Left lobe of liver (tissue), 2 donors: ENCODE measurements at places on chromosomes 6 and 20. TPM values are rescaled to one million over a fixed set of nuclear protein-coding genes. Genes with fewer than 3 reads are reported as not detected.
A peak's percentile ranks its signal among the peaks of the same experiment; 100 is the strongest.

The DEFB124 gene
- not detected for total RNA-seq

DNA sequence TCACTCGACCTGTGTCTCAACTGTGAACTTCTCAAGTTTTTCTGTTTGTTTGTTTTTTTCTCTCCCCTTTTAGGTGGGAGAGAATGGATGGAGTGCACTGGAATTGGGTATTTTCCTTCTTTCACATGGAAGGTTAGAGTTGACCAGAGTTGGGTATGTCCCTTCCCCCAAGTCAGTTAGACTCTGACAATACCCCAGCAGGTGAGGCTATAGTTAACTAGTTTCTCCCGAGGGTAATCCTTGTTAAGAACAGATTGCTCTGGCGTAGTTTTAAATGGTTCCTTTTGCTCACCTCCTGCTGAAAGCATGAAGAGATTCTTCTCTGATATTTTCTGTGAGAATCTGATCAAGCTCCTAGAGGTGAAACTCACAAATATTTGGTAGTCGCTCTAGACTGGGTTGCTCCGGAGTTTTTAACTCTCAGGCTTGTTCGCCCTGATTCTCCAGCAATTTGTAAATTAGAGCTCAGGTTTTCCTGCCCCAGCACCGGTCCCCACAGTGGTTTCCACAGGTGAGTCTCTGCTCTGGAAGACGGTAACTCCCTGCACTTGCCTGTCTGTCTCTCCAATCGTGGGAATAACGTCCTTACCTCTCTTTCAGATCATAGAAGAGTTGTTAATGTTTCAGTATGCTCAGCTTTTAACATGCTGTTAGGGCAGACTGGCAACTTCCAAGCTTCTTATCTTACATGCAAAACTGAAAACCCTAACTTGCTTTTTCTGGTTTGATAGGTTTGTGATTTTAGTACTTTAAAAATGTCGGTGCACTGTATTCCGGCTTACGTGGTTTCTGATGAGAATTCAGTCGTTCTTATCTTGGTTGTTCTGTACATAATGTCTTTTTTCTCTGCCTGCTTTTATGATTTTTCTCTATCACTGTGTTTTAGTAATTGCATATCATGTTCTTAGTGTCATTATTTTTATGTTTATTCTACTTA is 111.2 kb upstream of the HIVEP1 start:
- no peak for DNase-seq

The BIRC7 gene
- total RNA-seq: not detected

- no peak for DNase-seq
Observed at GRCh38 chr6:21780141-21780540, 186.6 kb downstream of the SOX4 start.

The LBP gene
- total RNA-seq: 459 TPM

- no peak for DNase-seq
Observed at GRCh38 chr20:17624070-17624469, 54.2 kb downstream of the DSTN start.

The TAF8 gene
- 13.1 TPM for total RNA-seq

DNA sequence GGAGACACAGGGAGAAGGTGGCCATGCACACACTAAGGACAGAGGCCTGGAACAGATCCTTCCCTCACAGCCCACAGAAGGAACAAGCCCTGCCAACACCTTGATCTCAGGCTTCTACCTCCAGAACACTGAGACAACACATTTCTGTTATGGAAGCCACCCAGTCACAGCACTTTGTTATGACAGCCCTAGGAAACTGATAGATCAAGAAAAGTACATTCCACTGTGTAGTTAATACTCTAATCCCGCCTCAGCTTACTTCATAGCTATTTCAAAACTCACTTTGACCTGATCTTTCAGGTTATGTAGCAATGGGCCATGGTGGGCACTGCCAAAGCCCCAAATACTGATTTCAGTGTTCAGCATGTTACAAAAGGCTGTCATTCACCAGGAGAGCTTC is 66.8 kb downstream of the CD24 start:
- no peak for DNase-seq

- no peak for DNase-seq
Observed at GRCh38 chr6:30450909-30451841, 38.1 kb upstream of the HLA-E start.

GRCh38 chr6:90399970-90400369 is 103.3 kb upstream of the BACH2 start:
- no peak for DNase-seq

The OR2B2 gene
- total RNA-seq: not detected

The RPS10 gene
- total RNA-seq: 346 TPM

The TOX2 gene
- 3.5 TPM for total RNA-seq

The FAM209B gene
- total RNA-seq: not detected

- DNase-seq: no peak
Observed at GRCh38 chr20:44576297-44576696, 6.1 kb upstream of the PKIG start.

The RIMS4 gene
- not detected for total RNA-seq

GRCh38 chr6:65170273-65170672 is 536.8 kb downstream of the EYS start:
- no peak for DNase-seq

The SLC17A1 gene
- 8.7 TPM for total RNA-seq

- no peak for DNase-seq
Observed at GRCh38 chr6:37820718-37821079, 1.2 kb downstream of the ZFAND3 start.

DNA sequence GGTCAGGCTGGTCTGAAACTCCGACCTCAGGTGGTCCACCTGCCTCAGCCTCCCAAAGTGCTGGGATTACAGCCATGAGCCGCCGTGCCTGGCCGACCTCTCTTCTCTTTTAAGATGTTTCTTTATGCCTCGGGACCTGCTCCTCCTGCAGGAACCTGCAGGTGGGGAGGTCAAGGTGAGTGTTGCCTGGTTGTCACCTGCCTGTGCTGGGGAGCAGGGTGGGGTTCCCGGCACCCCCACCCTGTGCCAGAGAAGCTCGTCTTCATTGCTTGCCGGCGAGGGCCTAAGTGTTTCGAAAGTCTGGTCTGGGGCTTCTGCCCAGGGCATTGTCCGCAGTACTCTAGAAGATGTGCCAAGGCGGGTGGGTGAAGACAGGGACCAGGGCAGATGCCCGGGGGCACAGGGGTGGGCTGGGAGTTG is 36.0 kb downstream of the SYNJ2 start:
- no peak for DNase-seq

DNA sequence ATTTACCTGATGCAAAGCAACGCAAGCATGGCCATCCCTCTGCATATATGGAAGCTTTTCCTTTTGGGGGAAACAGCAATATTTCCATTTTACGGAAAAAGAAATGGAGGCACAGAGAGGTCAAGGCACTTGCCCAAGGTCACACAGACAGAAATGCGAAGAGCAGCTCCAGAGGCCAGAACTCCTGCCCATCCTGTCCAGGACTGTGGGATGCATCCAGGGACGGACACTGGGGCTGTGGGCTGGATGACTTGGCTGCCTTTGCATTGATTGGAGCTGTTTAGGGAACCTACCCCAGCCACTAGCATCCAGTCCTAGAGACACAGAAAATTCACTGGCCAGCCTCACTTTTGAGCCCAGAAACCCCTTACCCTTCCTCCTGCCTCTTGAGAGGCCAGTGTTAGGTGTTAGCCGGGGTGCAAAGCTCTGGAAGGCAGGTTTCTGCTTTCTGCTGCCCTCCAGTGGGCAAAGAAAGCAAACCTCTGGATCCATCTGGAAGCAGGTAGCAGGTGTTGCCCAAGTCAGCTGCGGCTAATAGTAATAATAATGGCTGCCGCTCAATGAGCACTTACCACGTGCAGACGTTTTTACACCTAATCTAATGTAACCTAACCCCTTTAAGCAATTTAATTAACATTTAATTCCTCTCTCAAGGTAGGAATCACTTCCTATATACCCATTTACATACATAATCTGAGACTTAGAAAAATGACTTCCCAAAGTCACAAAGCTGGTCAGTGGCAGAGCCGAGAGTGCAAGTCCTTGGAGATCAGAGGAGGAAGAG is 31.7 kb upstream of the CCN5 start:
- DNase-seq: peak; percentile 58

The OR2H2 gene
- not detected for total RNA-seq

GRCh38 chr6:70152786-70153185 is 150.1 kb downstream of the COL9A1 start:
- no peak for DNase-seq

DNA sequence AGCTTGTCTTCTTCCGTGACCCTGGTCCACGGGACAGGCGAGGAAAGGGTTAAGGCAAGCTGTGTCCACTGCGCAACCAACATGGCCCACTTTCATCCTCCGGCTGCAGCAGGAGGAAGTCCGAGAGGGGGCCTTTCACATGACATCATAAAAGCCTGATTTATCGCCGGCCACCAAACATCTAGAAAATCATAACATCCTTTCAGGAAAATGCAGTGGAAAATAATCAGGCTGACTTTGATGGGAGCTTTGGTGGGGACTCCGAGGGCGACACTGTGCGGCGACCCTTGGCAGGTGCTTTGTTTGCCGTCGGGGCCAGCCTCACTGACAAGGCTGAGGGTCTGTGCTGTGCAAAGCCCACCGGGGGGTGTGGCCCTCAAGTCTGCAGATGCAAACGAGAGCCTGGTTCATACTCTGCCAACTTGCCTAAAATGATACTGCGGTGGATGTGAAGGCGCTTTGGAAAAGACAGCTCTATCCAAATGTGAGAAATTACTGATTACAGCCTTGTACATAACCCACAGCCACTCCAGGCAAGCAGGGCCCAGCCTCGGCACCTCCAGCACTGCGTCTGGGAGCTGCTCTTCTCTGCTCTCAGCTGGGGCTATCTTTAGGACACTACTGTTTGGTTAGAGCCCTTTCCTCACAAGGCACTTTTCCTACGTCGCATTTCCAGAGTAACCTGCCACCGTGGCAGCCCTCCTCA is 25.7 kb downstream of the FOXC1 start:
- DNase-seq: no peak

- no peak for DNase-seq
Observed at GRCh38 chr6:111996144-111996865, 57.6 kb upstream of the CCN6 start.

GRCh38 chr6:22471132-22471690 is 98.2 kb upstream of the HDGFL1 start:
- peak; percentile 85 for DNase-seq

DNA sequence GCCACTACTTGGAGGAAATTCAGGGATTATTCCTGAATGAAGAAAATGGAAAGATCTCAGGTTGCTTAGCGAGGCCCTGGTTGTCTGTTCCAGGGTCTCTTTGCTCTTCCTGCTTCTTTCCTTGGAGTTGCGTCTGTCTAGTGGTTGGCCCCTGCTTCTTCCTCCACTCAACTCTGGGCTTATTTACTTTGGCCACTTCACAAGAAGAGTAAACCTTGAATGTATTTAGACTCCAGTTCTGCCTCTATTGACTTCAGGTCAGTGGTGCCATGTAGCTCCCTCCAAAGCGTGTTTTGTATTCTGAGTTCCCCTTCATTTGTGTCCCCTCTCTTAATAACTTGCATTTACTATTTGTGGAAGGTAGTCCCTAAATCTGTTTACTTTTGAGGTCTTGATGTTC is 456.5 kb downstream of the UTRN start:
- DNase-seq: no peak

DNA sequence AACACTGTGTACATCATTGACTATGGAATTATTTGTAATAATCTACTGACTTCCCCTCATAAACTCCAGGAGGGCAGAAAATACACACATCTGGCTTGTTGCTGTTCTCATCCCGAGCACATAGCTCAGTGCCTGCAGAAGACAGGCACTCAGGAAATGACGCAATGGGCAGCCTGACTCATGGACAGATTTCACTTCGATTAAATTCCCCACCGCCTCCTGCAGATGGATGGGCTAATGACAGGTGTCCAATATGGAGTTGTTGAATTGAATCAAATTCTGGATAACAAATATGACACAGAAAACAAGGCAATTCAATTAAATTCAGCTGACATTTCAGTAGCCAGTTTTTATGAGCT is 9.1 kb downstream of the ANKRD60 start:
- DNase-seq: no peak

DNA sequence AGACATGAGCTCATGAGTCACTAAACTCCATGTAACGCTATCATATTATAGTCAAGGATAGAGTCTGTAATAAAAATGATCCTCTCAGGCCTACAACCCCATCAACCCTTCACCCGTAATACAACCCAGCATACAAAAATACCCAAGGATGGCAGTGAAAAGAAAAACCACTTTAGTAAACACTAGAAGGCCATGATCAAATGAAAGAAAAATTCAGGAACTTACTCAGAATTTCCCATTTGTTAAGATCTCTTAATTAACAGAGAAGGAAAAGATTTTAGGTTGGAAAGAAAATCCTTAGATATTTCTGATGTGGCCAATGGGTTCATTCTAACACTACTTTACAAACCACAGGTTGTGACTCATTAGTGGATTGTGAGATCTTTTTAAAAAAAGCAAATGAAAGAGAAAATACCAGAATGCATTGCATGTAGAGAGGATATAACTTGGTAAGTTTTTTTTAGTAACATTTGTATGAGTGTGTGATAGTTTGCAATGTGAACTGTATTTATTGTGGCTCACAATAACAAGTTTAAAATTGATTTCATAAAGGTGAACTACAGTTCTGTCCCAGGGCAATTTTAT is 8.0 kb upstream of the UBE2J1 start:
- no peak for DNase-seq

DNA sequence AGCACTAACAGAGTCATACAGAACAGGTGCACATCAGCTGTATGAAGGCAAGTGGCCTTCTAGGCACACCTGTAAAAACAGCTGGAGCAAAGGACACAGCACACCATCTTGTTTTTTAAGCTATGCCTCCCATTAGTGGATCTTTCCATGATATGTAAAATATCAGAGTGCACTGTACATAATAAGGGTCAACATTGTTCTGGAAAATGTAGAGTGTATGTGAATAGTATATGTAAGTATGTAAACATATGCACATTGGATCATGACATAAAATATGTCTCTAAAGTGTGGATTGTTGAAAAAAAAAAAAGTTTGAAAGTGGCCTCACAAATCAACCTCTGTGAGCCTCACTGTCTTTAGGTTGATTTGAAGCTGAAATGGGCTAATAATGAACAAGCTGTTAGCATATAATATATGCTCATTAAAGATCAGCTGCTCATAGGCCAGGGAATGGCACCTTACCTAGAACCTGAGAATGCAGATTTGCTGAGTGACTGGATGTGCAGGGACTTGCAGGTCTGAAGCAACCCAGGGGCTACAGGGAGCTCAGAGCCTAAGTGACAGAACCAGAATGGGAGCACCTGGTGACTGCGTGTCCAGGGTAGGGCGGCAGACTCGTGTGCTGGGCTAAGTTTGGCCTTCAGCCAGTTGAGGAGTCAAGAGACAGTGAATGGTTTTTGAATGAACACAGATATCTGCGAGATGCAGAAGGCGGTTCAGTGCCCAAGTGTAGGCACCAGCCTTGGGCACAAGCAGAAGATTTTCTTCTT is 198.6 kb downstream of the TMEM242 start:
- no peak for DNase-seq

The LAMA4 gene
- 2.8 TPM for total RNA-seq
